Activated CD4-positive, alpha-beta T cell treated with anti-CD3 and anti-CD28 coated beads for 36 hours (primary cell): ENCODE measurements at places on chromosomes 3 and 15.

- H3K36me3 ChIP-seq: peaks cover 30% of the 10 kb centered on the region
- H3K27ac ChIP-seq: peak overlapping the region; percentile 45
- H3K27me3 ChIP-seq: no peaks in the 10 kb centered on the region
- peak; percentile 28 for DNase-seq
- H3K4me3 ChIP-seq: no peak overlapping the region
- peaks cover 65% of the 10 kb centered on the region for H3K4me1 ChIP-seq
These were observed 33.4 kb downstream of the SH3BP5 start for GRCh38 chr3:15299036-15299435.

- H3K4me3 ChIP-seq: no peak overlapping the region
- no peak overlapping the region for H3K27ac ChIP-seq
- no peaks in the 10 kb centered on the region for H3K36me3 ChIP-seq
- DNase-seq: no peak
These were observed 50.5 kb upstream of the SPSB4 start for GRCh38 chr3:141000686-141001085.

- H3K27ac ChIP-seq: no peak overlapping the region
- H3K27me3 ChIP-seq: peaks cover 27% of the 10 kb centered on the region
- no peak overlapping the region for H3K4me3 ChIP-seq
- DNase-seq: no peak
These were observed 3.8 kb upstream of the FBLN2 start for GRCh38 chr3:13544951-13545651.

DNA sequence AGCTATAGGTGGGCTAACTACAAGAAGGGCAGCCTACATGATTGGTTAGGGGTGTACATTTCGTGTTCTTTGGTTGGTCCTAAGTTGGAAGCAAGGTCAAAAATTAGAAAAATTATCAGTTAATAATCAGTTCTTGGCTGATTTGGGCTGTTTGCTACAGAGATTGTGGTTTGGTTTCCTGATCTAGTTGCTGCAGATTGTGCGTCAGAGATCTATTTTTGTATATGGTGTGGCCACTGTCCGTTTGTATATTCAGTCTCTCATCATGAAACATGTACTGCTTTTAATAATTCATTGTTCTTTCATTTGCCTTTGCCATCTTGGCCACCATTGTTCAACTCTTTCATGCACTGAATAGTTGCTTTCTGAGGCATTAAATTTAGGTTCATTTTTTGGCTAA lies 80.9 kb downstream of the LRRC3B start:
- no peaks in the 10 kb centered on the region for H3K4me1 ChIP-seq
- no peak for DNase-seq
- H3K27ac ChIP-seq: no peak overlapping the region
- H3K36me3 ChIP-seq: no peaks in the 10 kb centered on the region
- no peak overlapping the region for H3K4me3 ChIP-seq
